ENCODE measurements at places on chromosomes 2 and 18. TPM values are rescaled to one million over a fixed set of nuclear protein-coding genes. Genes with fewer than 3 reads are reported as not detected.

Gene GLB1L
- 10.3 TPM for total RNA-seq

Gene TACR1
- 0.14 TPM for total RNA-seq

DNA sequence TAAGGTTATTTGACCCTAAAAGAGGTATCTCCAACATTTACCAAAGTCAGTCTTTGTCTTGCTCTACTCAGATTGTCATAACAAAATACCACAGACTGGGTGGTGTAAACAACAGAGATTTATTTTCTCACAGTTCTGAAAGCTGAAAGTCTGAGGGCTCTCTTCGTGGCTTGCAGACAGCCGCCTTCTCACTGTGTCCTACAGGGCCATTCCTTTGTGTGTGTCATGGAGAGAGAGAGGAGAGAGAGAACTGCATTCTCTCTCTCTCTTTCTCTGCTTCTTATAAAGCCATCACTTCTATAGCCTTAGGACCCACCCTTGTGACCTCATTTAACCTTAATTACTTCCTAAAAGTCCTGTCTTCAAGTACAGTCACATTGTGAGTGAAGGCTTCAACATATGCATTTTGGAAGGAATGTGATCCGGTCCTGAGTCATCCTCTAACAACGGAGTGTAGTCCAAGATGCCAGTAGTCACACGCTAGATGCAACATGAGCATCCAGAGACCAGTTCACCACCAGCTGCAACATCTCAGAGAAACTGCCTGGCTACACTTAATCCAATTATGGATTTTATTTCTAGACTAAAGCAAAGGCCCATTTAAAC, 130.2 kb downstream of the CD226 start:
- no peak for DNase-seq

DNA sequence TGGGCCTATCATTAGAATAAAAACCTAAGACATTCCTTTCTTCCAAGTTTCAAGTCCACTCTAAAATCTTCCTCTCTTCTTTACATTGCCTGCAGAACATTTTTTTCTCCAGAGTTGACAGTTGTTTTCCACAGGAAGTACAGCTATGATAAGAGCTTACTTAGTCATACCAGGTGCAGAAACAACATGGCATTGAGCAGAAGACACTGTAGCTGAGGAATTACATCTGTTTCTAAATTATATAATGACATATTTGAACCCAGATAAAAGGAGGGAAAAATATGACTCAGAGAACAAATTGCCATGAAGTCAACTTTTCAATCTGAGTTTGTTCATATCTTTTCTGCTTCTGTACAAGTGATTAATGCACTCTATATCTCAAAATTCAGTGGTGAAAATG, 30.2 kb downstream of the CMPK2 start:
- DNase-seq, result no peak

DNA sequence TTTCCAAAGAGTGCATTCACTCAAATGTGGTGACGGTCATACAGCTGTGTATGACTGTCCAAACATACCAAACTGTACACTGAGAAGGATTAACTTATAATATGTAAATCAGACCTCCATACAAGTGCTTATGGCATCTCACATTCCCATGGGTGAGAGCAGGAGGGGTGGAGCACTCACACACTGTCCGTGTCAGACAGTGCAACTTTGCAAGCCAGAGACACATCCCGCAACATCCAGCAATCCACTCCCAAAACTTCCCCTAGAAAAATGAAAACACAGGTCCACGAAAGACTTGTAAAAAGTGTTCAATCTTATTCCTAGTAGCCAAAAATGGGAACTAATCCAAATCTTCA, 36.4 kb downstream of the FAM168B start:
- no peak for DNase-seq

DNA sequence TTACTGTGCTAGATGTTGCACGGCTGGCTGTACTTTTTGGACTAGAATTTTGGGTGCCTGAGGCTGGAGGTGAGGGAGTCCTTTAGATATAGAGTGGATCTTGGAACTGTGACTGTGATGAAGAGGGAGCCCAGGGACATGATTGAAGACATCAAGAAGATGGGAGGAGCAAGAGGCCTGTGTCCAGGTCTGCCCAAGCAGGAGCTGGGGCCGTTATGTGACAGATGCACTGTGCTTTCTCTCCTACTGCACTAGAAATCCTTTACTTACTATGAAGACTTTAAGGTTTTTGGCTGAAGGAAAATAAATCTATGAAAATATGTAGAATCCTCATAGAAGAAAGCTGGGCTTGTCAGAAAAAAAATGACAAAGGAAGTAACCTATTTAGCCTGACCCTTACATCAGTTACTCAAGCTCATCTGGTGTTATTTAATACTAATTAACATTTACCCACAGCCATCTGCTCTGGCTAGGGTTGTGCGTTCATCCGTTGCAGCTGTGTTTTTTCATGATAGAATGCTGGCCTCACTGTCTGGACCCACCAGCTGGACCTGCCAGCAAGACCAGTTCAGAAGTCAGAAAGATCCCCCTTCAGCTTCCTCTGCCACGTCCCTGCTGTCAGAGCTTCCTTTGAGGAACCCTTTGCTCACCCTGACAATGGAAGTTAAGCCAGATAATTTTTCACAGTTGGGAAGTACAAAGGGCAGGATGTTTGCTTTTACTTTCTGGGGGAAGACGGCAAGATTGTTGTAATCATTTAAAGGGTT, 16.7 kb downstream of the TSN start:
- DNase-seq, result no peak

All from endodermal cell (in vitro differentiated cells).